ENCODE measurements at places on chromosomes 16 and 17. TPM values are rescaled to one million over a fixed set of nuclear protein-coding genes. Genes with fewer than 3 reads are reported as not detected.

Gene PDILT
- not detected for total RNA-seq

Gene TAC4
- total RNA-seq, result not detected

Gene AATK
- 2.3 TPM for total RNA-seq

Gene AANAT
- total RNA-seq, result 1.3 TPM

Gene GAA
- 98.1 TPM for total RNA-seq

Gene CARD14
- not detected for total RNA-seq

Gene ABCC12
- total RNA-seq, result not detected

Gene TLCD2
- total RNA-seq, result 1.4 TPM

Gene CHST5
- total RNA-seq, result not detected

Gene GP1BA
- total RNA-seq, result not detected

Gene CCL1
- not detected for total RNA-seq

Gene DOC2B
- total RNA-seq, result 3.8 TPM

Gene MT1M
- total RNA-seq, result 1.1 TPM

Gene ZSCAN10
- total RNA-seq, result 519 TPM

DNA sequence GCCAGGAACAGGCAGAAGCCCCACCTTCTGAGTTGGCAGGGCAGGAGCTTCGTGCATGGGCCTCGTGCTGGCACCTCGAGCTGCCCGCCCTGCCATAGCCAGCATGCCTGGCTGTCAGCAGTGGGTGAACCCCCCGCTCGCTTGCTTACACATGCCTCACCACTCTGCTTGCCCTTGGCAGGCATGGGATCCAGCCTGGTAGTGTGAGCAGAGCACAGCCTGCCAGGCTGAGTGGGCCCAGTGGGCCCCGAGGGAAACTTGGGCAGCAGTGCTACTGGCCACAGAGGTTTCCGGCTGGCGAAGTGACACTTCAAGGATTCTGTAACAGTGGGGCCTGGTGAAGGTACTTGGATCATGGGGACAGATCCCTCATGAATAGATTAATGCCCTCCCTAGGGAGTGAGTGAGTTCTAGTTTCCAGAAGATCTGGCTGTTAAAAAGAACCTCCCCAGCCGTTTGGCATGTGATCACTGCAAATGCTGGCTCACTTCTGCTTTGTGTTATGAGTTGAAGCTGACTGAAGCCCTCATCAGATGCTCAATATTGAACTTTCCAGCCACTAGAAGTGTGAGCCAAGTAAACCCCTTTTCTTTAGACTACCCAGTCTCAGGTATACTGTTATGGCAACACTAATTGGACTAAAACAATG is 114.7 kb downstream of the BCAS3 start:
- no peak for DNase-seq

DNA sequence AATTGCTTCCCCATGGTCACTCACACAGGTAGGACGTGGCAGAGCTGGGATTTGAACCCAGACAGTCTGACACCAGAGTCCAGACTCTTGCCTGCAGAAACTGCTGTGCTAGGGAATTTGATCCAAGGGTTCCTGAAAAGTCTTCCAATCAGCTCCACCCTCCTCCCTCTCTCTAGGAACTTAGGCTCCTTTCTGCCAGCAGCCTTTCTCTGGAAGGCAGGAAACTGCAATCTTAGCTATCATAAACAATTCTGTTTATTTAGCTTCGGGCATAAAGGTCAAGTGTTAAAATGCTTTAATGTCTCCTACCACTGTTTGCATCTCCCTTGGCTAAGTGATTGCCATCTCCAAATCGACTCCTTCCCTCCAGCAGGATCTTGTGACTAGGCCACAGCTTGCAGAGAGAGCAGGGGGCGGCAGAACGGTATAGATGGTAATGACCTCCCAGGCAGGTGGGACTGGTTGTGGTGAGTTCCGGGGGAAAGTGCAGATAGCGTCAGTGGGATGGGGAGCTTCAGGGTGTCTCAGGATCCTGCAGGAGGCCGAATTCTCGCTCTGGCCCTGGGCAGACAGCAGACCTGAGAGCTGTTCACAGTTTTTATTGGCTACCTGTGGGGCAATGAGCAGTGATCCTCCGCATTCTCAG is 882.4 kb upstream of the EEF2KMT start:
- peak; percentile 6 for DNase-seq

DNA sequence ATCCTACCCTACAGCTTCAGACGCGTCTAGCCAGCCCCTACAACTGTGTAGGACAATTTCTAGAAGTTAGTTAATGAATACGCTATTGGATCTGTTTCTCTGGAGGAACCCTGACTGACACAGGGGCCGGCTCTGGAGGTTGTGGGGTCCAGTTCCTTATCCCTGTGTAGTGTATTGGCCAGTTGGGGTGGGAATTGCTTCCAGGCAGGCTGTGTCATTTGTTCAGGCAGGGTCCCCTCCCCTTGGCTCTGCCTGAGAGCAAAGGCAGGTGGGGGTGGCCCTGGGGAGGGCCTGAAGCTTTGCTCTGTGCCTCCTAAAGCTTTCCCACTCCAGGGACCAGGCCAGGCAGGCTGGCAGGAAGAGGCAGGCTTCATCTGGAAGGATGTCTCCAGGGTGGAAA is 11.7 kb upstream of the CETP start:
- no peak for DNase-seq

- no peak for DNase-seq
These were observed 2.0 kb upstream of the KRT24 start for GRCh38 chr17:40705584-40705983.

DNA sequence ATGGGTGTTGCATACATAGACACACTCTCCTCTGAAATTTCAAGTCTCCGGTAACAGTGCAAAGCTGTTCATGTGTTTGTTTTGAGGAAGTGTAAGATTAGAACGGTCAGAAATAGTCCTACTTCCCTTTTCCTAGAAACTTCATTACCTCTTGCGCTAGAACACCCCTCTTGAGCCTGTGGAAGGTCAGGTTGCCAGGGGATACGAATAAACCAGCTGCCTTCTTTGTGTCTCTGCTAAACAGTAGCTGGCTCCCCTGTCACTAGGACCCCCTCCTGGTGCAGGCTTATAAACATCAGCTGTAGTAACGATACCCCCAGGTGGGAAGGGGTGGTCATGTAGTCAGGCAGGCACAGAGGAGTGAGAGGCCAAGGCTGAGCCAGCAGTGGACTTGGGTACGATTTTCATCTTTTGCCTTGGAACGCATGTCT is 113.4 kb upstream of the RCVRN start:
- DNase-seq, result no peak

DNA sequence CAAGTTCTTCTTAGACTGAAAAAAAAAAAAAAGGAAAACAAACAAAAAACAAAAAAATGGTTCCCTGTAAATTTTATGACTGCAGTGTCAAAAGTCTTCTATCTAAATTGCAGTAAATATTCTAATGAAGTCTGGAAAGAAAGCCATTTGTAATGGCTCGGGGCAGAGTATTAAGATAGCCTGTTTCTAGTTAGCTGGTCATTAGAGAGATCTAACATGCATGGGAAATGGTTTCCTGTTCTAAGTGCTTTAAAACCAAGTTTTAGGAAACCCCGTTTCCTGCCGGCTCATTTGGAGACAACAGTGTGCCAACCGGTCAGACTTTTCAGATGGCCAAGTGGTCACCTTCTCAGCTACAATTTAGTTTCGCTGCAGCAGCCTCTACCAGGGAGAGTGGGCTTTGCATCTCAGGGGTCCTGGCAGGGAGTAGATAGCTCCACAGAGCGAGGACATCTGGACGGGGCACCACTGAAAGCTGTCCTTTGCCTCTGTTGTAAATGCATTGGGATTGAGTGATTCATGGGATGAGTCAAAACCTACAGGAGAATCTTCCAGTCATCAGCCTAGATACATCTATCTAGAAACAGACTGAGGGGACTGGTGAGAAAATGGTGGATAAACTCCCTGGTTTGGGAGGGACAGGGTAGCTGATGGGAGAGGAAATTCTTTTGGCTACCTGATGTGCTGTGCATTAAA is 473.2 kb upstream of the SALL1 start:
- DNase-seq, result no peak

DNA sequence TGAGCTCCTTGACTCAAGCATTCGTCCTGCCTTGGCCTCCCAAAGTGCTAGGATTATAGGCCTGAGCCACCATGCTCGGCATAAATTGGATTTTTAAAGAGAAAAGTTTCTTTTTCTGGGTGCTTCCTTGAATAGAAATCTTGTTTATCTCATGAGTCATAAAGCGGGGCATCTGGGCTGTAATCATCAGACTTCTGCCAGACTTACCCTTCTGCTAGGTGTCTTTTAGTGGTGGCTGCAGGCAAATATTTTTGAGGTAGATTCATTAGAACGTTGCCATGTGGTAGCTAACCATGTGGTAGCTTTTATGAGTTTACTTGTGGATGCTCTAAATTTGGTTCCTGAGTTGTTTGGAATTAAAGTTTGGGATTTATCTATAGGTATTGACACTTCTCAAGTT is 13.4 kb downstream of the PGS1 start:
- DNase-seq, result no peak

DNA sequence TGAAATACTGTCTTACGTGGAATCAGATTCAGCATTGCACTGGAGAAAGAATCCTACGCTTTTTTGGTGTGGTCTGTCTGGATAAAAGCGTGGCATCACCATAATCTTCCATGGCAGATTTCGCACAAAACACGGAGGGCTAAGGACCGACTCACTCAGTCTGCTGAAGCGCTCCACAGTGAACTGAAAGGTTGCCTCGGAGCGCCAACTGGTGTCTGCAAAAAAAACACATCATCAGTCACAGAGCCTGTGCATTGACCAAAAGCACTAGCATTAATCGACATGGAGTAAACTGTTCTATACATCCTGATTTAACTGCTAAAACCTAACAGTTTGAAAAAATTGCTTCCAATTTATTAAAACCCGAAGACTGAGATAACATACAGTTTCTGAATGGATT is 40.5 kb downstream of the USP7 start:
- no peak for DNase-seq

DNA sequence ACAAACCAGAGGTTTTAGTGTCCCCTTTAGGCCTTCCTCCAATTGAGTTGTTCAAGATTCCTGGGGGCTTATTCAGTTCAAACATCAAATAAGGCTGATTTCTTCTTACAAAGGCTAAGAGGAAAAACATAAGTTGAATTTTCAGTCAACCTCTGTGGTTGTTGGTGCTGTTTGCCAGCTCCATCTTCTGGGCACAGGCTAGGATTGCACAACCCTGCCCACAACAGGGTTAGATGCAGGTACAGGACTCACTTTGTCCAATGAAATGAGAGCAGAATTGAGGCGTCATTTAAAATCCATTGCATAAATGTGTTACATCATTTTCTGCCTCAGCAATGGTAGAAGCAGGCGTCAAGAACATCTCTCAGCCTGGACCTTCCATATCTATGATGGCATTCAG is 173.3 kb downstream of the PMP22 start:
- DNase-seq, result peak; percentile 37

GRCh38 chr17:42681976-42682721 is at the start of gene CNTNAP1:
Gene CNTNAP1, plus strand, starts transcription at chr17:42682531. Its CDS starts 299 bp downstream, at chr17:42682830.
- peak; percentile 83 for DNase-seq

- DNase-seq, result peak; percentile 54
These were observed 48.3 kb downstream of the CCT6B start for GRCh38 chr17:34913001-34913400.

DNA sequence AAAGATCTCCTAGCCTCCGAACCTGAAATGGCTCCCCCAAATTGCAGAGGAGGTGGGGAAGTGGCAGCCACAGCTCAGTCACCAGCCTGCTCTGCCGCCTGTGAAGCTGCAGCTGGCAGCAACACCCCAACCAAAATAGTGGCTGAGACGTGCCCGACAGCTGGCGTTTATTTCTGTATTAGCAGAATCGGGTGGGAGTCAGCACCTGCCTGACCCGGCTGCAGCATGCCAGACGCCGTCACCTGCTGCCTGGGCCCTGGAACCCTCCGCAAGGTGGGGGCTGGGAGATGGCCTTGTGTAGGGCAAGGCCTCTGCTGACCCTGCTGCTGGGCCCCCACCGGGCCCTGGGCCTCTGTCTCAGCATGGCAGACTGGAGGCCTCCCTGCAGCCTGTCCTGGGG is 17.5 kb upstream of the PABPN1L start:
- DNase-seq, result no peak

- no peak for DNase-seq
These were observed 248.3 kb upstream of the CIBAR2 start for GRCh38 chr16:85360323-85361277.

GRCh38 chr17:35291802-35292201 is 48.9 kb downstream of the SLFN5 start:
- no peak for DNase-seq

GRCh38 chr17:35068249-35068648 is 4.7 kb upstream of the RFFL start:
- DNase-seq, result no peak

DNA sequence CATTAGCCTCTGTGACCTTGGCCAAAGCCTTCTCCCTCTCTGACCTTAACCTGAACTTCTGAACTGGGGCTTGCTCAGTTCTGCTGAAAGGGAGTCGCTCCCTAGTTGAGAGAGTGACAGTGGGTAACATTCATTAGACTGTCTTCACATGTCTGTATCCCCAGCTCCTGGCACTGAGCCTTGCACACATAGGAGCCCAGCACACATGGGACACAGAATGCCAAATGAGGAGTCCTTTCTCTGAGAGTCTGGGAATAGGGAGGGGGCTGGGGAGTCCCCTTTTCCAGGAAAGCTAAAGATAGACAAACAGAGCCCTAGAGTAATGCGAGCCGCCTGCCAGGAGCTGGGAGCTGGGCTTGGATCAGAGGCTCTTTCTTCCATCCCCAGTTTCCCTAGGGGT is 2.5 kb downstream of the TAC4 start:
- DNase-seq, result no peak

DNA sequence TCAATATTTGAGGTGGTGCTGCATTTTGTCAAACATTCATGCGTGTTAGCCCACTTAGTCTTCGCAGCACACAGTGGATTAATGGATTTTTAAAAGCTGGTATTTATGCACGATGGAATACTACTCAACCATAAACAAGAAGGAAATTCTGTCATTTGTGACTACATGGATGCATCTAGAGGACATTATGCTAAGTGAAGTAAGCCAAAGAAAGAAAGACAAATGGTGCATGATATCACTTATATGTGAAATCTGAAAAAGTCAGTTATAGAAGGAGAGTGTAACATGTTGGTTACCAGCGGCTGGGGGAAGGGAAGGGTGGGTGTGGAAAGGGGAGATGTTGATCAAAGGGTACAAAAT is 23.0 kb downstream of the HMOX2 start:
- no peak for DNase-seq

DNA sequence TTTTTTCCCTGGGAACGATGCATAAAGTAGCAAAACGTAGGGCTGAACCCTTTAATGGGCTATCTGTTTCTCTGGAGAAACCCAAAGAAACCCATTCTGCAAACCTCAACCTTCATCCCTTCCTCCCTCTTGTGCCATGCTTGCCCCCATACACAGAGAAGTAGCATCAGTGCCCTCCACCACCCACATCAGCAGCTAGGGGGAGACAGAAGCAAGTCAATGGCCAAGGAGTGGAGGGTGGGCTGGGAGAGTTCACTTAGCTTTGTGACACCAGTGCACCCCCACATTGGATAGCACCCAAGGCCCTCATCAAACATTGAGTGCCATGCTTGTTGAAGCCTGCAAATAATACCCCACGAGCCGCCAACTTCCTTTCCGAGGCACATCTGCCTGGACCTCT is 282.4 kb downstream of the ABCC12 start:
- peak; percentile 42 for DNase-seq

GRCh38 chr17:71113347-71113746 is 944.0 kb downstream of the KCNJ2 start:
- no peak for DNase-seq

GRCh38 chr16:84643674-84644073 is 4.6 kb upstream of the KLHL36 start:
- no peak for DNase-seq
